GM04504 (cell line): ENCODE measurements at places on chromosomes 3 and 15.

DNA sequence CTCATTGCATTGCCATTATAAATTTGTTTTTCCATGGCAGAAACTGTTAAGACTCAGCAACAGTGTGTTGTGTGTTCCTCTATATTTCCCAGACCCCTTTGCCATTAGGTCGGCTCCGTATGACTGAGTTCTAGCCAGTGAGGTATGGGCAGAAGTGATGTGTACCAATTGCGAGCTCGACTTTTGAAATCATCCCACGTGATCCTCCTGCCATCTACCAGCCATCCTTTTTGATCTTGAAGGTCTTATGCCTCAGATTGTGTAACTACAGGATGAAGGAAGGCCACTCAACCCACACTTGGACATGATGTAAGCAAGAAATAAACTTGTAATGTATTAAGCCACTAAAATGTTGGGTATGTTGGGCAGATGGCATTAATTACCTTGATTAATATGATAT is 562.3 kb downstream of the PDCD6IP start:
- DNase-seq: no peak

DNA sequence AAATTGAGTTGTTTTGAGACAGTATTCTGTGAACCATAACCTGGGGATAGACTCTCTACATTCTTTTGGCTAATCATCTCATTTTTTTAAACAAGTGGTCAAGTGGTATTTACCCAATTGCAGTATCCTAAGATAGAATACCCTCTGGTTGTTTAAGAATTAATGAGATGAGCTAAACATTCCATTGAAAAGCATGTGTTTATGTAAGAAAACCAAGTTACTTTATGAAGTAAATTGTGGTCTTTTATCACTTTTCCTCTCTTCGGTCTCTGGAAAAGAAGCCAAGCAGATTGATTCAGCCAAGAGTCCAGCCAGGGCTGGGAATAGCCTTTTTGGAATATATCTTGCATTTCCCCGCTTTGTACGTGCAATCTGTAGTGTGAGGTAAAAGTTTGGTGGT is 185.7 kb upstream of the TOPAZ1 start:
- DNase-seq: no peak

DNA sequence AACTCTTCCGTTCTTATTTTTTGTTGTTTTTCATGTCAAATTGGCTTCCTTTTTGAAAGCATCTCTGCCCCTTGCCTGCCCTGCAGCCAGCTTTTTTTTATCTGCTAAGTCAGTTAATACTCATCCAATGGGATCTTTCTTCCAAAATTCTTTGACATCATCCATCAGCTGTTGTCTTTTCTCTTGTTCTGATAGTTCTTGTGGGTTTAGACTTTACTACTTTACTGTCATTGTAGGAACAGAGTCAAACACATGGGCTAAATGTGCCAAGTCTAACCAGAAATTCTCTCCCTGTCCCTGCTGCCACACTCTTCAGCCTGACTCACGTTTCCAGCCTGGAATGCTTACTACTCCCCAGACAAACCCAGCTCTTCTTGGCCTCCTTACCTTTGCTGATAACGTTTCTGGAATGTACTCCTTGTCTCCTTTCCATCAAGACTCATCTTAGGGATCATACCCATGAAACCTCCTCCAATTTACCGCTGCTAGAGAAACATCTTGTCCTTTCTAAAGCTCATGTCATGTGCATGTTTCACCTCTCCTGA is 10.7 kb upstream of the VPS8 start:
- no peak for DNase-seq

- DNase-seq: peak; percentile 10
These were observed 123.4 kb upstream of the MB21D2 start for GRCh38 chr3:193040836-193041672.

DNA sequence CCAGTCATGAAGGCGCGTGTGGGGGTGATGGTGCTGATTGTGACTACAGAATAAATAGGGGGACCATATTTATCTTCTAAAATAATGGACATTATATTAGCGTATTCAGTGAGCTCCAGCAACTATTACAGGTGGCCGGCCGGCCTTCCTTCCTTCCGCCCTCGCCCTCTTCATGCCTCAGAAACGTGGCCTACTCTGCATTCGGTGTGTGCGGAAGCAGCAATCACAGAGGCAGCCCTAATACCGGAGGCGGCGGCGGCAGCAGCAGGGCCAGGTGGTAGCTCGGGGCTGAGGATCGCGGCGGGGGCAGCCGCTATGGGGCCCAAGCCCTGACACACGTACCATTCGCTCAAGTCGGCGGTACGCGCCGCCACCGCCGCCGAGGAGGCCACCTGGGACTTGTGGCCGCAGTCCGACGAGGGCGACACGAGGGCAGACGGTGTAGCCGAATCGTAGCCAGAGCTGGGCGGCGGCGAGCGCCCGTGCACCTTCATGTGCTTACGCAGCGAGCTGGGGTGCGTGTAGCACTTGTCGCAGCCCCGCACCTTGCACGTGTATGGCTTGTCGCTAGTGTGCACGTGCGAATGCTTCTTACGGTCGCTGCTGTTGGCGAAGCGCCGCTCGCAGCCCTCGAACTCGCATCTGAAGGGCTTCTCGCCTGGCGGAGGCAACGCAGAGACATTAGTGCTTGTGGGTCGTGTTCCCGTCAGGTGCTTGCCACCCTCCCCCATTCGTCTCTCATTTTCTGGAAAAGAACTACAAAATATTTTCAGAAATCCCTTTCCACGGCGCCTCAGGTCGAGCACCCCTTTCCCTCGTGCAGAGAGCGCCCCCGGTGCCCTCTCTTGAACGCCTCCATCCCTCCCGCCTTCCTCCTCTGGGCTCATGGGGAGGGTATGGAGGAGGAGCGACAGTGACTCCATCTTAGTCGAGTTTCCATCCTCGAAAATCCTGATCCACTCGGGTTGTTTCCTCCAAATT is 15.5 kb downstream of the ZIC4 start:
- no peak for DNase-seq

- no peak for DNase-seq
These were observed 10.8 kb downstream of the TIPARP start for GRCh38 chr3:156685198-156685597.

DNA sequence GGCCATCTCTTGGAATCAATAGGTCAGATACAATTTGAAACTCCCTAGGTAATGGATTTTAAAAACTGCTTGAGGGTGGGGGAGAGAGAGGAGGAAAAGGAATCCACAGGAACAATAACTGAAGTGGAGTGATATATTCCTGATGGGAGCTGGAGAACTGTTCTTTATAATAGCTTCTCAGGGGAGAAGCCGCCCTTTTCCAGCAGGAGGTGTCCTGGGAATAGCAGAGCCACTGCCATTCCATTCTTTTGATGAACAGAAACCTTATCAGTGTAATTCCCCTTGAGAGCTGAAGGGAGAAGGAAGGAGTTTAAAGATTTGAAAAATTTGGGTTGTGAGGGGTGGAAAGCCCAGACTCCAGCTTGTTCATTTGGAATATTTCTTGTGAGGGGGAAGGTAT is 504.9 kb upstream of the DPH6 start:
- no peak for DNase-seq

DNA sequence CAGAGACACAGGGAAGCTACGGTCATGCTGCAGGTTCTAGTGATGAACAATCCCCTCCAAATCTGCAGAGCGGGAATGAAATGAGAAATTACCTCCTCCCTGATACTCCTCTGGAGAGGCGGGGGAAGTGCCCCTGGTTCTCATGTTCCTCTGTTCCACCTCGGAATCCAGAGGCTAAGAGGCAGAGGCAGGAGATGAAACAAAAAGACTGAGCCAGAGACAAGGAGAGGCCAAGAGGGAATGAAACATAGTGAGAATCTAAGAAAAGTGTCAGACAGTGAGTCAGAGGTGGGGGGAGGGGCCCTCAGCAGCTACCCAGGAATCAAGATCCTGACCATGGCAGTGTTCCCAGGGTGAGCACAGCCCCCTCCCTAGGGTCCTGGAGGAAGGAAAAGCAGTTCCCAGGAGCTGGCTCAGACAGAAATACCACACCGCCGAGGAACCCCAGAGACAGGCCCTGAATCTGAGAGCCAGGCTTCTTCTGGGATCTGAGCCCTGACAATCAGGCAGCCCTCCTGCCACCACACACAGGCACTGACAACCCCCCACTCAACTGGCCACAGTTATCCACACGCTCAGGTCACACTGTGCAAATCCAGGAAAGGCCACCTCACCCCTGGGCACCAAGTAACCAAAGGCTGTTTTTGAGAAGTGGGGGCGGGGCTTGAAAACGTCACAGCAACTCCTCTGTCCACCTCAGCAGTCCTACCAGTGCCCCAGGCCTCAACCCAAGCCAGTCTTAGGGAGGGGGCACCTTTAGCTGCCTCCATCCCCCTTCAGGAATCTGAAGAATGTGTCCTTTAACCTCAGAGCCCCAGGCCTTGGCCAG is 2.4 kb downstream of the CSRNP1 start:
- peak; percentile 88 for DNase-seq

- DNase-seq: no peak
These were observed 7.3 kb upstream of the MAPK6 start for GRCh38 chr15:52011711-52012144.

DNA sequence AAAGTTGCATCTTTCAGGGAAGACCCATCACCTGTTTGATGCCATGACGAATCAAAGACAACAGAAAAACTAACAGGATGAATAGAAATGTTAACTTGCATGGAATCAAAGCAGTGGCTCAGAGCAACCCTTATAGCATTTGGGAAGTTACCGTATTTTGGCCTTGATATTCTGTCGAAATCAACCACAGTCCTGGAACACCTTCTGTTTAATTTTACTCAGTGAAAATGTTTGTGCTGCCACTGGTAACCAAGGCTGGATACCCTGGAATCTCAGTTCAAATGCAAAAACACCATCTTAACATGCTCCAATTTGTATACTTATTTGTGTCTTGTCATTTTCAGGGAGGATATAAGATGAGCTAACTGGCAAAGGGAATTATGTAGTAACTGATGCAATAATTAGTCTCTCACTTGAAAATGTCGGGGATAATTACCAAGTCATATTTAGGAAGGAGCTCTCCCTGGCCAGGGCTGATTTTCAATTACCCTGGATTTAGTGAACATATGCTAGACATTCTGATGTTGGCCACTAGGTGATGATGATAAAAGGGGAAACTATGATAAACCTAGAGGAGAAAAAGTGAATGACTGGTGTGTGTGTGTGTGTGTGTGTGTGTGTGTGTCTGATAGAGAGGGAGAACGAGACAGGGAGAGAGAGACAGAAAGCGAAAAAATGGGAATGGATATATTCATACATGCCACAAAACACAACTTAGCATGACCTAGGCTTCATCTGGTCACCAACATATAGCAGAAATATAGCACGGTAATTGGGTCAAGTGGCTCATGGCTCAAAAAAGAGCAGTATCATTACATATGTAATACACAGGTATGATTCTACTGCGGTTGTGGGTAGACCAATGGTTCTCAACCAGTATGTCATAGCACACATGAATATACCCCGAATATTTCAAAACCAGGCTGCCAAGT is 19.0 kb upstream of the PRICKLE2 start:
- no peak for DNase-seq

DNA sequence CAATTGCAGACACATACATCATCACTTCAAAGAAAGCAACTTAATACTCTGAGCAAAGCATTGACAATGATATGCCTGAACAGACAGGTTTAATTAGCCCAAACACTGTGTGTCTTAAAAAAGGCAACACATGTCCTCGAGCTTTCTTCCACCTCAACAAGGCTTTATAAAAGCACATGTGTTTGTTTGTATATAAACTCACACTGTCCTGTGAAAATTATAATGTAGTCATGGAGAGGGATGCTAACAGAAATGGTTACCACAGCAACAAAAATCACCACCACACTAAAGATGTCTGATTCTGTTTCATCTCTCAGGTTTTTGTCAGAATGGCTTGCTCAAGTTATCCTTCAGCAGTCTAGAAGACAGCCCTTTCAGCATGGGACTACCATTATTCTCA is 314.7 kb downstream of the MAGI1 start:
- DNase-seq: no peak

- no peak for DNase-seq
These were observed 47.1 kb upstream of the IL20RB start for GRCh38 chr3:136910697-136911096.

- no peak for DNase-seq
These were observed 6.4 kb downstream of the GNAI2 start for GRCh38 chr3:50242381-50242770.

GRCh38 chr3:69821133-69821532 is 81.9 kb downstream of the MITF start:
- DNase-seq: no peak

- no peak for DNase-seq
These were observed 151.7 kb upstream of the GRM7 start for GRCh38 chr3:6709178-6709577.

DNA sequence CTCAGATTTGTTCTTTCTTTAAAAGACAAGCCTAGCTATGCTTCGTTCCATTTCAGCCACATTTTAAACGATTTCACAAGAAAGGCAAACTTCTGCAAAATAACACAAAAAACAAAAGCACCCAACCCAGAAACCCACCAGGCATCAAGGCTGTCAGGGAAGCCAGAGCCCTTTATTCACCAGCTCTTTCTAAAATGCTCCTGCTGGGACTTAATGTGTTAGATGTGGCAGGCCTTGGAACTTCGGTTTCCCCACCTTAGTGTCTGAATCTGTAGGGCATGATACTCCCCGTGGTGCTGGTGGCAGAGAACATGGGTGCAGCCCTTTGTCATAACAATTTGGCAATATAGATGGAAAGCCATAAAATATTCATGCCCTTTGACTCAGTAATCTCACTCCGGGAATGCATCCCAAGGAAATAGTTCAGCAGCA is 56.8 kb upstream of the LCTL start:
- no peak for DNase-seq

DNA sequence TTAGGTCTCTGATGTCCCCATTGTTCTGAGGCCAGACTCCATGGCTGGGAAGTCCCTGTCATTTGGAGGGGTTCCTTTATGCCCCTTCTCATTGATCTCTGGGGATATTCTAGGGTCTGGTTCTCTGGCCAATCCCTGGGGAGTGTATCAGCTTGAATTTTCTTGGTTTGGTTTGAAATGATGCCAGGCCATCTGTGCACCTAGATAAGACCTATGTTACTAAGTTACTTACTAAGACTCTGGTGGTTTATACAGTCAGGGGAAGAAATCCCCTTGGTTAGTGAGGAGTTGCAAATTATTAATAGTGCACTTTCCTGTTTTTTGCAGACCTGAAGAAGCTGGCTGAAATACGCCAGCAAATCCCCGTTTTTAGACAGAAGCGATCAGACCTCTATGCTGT is 20.3 kb downstream of the NIT2 start:
- DNase-seq: no peak

GRCh38 chr15:89378296-89379151 is 43.9 kb upstream of the POLG start:
- no peak for DNase-seq

DNA sequence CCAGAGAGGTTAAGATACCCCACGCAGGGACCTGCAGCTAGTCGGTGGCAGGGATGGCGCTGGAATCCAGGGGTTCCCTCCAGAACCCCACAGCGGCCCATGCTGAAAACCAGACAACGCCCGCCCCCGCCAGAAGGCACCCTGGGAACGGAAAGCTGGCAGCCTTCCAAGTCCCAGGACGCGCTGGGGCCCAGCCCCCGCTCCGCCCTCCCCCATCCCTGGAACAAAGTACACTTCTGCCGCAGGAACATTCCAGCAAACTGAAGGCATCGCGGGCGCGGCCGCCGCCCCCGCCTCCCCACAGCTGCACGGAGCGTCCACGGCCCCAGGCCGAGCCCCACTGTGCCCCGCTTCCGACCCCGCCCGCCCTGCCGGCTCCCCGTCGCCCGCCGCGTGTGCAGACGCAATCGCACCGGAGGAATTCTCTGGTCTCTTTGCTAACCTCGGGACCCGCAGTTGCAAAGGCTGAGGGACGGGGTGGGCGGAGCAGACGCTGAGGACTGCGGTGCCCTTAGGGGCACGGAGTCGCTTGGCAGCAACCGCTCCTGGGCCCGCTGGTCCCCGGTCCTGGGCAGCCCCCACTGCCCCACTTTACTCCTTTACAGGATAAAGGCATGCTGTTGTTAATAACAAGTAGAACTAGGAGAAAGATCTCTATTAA is 44.8 kb upstream of the RNU6-1 start:
- peak; percentile 5 for DNase-seq

- no peak for DNase-seq
These were observed 486.7 kb downstream of the DIPK2A start for GRCh38 chr3:144458283-144458682.
